Activated naive CD4-positive, alpha-beta T cell treated with Interleukin-2 at 50 U/mL for 16 hours (primary cell): ENCODE measurements at places on chromosomes 4 and X.
A peak's percentile ranks its signal among the peaks of the same experiment; 100 is the strongest.

DNA sequence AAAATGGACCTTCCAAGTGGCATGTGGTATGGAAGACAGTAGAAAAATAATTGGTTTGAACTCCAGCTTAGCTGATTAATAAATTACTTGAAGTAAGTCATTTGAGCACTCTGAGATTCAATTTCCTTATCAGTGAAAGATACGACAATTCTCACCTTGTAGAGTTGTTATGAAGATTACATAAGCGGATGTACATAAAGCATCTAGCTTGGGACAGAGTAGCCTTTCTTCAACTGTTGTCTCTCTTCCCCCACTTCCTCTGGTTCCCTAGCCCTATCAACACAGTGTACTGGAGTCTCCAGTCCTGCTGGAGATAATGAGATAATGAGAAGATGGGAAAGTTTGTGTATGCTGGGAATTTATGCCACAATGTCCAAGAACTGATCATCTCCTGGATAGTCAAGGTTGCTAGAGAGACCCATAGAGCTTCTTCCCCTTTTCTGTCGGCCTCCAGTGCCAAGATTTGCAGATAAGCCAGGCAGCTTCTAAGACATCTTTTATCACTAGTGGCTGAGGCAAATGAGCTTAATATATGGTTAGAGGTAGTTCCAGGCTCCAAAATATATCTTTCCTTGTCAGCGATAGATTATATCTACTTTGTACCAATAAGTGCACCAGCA lies 33.9 kb downstream of the VSIG4 start:
- no peak for DNase-seq

- no peak for DNase-seq
These were observed 2.9 kb upstream of the FTSJ1 start for GRCh38 chrX:48472851-48473703.

DNA sequence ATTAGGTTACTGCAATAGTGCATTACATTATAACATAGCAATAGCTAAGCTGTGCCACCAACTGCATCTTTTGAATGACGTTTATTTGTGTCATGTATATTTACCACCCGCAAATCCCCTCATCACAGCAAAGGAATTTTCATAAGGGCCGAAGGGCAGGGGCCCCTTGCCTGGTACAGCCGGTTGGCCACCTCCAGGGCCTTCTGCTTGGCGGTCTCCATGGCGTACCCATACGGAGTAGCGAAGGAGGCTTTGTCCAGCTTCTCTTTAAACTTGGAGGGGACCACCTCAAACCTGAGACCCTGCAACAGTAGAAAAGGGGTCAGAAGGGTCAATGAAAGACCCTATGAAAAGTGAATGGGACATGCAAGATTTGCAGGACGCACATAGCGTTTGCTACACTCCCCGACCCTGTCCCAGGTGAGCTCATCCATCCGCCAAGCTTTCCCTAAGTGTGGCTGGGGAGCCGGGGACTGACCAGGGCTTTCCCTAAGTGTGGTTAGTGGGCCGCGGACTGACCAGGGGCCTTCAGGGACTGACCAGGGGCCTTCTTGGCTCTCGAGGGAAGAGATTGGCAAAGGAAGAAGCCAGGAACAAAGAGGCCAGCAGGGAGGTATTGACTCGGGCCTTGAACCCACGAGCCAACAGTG lies 10.6 kb downstream of the ASMTL start:
- DNase-seq: peak; percentile 1

GRCh38 chrX:48713847-48714246 lies 17.3 kb downstream of the SUV39H1 start:
- no peak for DNase-seq

DNA sequence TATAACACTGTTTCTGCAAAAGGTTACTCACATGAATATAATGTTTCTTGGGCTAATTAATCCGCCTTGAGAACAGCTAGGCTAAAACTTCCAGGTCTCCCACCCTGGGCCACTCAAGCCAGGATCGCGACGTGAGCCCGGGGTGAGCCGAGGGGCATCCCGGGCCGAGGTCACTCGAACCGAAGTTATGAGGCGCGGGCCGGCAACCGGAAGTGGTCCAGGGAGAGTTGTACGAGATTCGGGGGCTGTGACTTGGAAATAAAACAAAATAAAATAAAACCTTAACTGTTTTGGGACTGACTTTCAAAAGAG lies 317 bp downstream of the CMC4 start:
- DNase-seq: no peak

DNA sequence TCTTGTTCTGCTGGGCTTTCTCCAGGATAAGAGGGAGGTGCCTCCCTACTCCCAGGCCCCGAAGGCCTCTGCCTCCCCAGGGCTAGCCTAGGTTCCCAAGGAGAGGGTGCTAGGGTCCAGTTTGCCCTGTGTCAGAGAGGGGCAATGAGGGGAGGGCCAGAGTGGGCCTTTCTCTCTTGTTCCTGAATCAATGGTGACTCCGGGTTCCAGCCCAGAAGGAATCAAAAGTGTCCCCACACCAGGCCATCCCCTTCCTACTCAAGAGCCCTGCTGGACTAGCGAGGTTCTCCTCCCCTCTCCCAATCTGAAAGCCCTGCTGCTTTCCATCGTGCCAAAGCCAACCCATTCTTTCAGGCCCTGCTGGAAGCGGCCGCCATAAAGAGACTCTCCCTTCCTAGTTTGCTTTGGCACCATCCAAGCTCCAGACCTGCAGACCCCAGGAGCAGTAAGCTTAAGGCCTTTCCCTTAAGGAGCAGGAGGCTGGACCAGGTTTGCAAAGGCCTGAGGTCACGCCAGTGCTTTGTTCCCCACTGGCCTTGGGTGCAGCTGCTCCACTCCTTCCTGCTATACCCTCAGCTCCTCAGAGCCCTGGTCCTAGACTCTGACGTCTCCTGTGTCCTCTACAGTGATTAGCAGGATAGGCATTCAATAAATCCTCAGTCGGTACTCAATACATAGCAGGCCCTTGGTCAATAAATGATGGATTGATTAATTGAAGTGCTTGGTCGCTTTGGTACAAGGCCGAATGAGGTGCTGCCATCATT lies 10.6 kb downstream of the TSC22D3 start:
- no peak for DNase-seq

- no peak for DNase-seq
These were observed 51.5 kb upstream of the FAM241A start for GRCh38 chr4:112093636-112094202.

- DNase-seq: no peak
These were observed 93.2 kb upstream of the ATP8A1 start for GRCh38 chr4:42750091-42750490.

DNA sequence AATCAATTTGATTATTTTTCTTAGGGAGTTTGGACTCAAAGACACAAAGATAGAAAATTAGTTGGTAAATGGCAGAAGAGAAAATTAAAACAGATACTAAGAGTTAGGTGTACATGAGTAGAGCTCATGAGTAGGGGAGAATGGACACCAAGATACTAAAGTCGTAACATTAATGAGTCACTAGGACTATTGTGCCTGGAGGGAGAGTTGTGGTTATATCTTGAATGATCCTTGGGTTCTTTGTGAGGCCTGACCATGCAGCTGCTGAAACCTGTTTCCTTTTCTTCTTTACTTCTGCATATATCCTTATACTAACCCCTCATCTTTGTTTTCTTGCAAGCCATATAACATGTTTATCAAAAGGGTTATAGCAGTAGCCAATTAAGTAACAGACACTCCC lies 532.8 kb downstream of the RPA4 start:
- no peak for DNase-seq

GRCh38 chr4:94574616-94575015 lies 122.9 kb downstream of the PDLIM5 start:
- no peak for DNase-seq

DNA sequence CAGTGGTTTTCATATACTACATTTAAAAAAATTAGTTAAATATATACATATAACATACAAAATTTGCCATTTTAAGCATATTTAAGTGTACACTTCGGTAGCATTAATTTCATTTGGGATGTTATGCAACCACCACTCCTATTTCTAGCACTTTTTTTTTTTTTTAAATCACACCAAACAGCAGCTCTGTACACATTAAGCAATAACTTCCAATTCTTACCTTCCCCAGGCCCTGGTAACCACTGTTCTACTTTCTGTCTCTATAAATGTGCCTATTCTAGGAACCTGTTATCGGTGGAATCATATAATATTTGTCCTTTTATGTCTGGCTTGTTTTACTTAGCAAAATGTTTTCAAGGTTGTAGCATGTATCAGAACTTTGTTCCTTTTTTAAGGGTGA lies 39.1 kb downstream of the TMEM164 start:
- DNase-seq: no peak

GRCh38 chr4:42871671-42872290 lies 20.7 kb upstream of the GRXCR1 start:
- no peak for DNase-seq

GRCh38 chrX:35439692-35440091 lies 358.4 kb upstream of the MAGEB16 start:
- no peak for DNase-seq

- peak; percentile 49 for DNase-seq
These were observed 113.8 kb upstream of the STIM2 start for GRCh38 chr4:26746802-26747213.

DNA sequence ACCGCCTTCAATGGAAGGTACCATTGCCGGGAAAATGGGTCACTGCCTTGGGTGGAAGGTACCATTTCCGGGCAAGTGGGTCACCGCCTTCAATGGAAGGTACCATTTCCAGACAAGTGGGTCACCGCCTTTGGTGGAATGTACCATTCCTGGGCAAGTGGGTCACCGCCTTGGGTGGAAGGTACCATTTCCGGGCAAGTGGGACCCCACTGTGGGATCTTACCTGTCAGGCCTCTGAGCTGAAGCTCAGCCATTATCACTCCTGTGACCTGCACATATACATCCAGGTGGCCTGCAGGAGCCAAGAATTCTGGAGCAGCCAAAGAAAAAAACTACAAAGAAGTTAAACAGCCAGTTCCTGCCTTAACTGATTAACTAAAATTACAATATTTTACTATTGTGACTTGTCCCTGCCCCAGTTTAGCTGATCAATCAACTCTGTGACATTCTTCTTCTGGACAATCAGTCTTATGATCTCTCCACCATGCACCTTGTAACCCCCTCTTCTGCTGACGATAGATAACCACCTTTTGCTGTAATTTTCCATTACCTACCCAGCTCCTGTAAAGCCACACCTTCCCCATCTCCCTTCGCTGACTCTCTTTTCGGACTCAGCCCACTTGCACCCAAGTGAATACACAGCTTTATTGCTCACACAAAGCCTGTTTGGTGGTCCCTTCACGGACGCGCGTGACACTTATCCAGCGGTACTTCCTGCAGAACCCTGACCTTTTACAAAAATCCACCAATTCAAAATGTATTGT lies 313.2 kb downstream of the DHRSX start:
- DNase-seq: no peak

DNA sequence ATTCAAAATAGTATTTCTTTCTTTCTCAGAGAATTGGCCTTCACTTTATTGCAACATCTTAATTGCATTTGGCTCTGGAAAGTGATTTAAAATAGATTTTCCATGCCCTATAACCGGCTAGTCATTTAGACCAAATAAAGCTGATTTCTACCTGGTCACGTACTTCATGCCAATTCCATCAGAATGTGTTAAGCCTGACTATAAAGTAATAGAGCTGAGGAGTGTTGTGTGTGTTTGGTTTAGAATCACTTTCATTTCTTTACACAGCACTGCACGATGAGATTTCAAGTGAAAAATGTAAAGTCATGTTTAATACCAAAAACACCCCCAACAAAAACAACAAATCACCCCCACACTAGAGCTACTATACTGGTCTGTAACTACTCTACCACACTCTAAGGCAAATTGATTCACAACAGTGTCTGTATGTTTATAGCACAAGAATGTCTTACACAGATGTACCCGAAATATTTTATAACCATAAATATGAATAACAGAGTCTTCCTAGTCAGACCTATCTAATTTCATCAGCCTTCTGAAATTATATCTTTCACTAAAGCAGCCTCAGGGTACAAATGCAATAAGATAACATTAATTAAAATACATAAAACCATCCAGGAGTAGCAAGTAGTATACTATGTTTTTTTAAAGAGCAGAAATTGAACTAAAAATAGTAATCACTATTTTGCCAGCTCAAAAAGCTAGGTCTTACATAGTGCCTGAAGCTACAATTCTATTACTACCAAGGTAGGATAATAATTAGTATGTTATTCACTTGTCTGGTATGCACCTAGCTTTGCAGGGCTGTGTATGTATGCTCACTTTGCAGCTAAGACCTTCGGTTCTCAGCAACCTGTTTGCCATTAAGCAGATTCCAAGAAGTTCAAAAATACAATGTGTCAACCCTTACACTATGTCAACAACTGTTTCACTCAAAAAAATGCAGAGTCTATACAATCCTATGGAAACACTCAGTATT lies 28.4 kb downstream of the APBB2 start:
- no peak for DNase-seq

DNA sequence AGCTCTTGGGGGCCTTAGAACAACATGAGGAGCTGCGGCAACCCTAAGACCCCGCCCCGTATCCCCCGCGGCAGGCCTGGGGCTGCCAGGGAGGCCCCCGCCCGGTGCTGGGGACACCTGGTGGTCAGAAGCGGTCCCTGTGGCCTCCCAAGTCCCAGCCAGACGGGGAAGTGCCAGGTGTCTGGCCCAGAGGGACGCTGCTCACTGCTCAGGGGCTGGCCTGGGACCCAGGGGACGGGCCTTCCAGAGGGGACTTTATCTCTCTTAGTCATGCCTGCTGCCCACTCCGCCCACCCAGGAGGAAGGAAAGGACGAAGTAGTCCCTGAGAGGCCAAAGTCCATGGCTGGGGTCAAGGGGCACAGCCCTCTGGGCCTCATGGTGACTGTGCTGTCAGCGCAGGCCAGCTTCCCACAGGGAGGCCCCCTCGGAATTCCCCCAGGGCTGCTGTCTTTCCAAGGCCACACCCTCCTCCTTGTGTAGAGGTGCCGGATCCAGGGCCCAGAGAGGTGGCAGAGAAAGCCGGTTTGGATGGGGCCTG lies 31.0 kb upstream of the HTRA3 start:
- DNase-seq: no peak

GRCh38 chrX:69321006-69321655 lies 155.9 kb upstream of the PJA1 start:
- no peak for DNase-seq

DNA sequence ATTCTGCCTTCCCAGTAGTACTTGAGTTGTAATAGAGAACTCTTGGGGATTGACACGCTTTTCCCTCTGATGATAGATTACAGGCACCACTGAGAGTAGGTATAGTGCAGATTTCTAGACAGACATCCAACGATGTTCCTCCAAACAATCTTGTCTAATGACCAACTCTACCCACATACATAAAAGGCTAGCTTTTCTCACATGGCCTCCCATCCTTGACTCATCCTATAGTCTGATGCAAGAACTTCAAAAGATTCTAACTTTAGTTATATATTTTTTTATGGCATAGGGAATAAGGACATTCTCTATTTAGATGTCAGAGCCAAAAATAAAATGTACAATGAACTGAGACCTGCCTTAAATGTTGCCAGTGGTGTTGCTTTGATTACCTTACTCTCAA lies 60.9 kb downstream of the GLRA2 start:
- no peak for DNase-seq

- DNase-seq: no peak
These were observed 12.0 kb downstream of the PDLIM5 start for GRCh38 chr4:94463771-94464170.

- no peak for DNase-seq
These were observed 46.6 kb downstream of the IL13RA2 start for GRCh38 chrX:114970806-114971205.
